ENCODE measurements at places on chromosomes 11 and 22. TPM values are rescaled to one million over a fixed set of nuclear protein-coding genes. Genes with fewer than 3 reads are reported as not detected.

Gene OR5M3
- not detected for total RNA-seq

Gene VPREB1
- not detected for total RNA-seq

- DNase-seq: no peak
Measured at GRCh38 chr11:121435551-121436511, 16.3 kb upstream of the SORL1 start.

DNA sequence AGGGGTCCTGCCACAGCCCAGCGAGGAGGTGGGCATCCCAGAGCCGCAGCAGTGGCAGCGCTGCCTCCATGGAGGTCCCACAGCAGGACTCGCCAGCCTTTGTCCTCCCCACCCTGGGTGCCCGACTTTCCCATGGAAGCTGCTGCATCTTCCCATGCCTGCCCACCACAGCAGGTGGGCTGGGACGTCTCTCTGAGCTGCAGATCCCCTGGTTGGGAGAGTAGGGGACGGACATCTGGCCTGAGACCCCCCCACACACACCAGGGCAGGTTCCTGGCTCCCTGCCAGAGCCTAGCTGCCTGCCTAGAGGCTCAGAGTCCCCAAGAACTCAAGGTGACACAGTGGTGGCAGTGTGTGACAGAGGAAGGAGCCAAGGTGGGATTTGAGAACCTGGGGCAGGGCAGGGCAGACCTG is 21.5 kb upstream of the PRR5 start:
- no peak for DNase-seq

DNA sequence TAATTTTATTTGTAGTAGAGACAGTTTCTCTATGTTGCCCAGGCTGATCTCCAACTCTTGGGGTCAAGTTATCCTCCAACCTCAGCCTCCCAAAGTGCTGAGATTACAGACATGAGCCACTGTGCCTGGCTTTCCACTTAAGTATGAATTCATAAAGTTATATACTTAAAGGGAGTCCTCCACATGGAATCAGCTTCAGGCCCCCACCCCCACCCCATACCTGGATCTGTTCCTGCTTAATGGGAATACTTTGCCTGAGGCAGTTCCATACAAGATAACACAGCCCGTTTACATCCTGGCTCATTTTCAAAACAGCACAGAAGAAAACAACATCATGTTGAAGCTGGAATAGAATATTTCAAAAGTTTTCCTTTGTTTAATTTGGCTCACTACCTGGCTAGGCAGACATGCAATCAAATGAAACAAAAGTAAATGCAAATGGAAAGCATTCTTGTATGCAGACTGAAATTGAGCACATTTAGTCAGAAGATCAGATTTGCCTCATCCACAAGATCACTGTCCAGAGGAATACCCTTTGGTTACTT is 82.4 kb downstream of the FAT3 start:
- no peak for DNase-seq

DNA sequence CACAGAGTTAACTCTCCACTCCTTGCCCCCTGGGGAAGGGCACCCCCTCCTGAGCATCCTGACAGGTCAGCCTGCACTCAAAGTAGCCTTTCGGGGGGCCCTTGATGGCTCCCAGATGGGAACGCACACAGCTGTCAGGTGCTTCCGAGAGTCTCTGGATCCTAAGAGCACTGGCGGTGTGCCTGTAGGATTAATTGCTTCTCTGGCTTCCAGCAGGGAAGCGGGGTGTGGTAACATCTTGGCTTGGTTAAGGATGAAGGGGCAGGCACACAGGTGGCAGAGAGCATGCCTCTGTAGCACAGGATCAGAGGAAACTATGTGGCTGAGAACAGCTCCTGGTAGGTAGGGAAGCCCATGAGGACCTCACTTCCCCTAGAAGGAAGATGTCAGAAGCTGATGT is 199.8 kb downstream of the MIAT start:
- no peak for DNase-seq
